AG09309 (cell line): ENCODE measurements at places on chromosomes 13 and 19.

- no peak for DNase-seq
Observed at GRCh38 chr13:92158346-92158745, 759.9 kb downstream of the GPC5 start.

GRCh38 chr19:6276447-6276846 is 3.3 kb downstream of the MLLT1 start:
- peak; percentile 62 for DNase-seq

DNA sequence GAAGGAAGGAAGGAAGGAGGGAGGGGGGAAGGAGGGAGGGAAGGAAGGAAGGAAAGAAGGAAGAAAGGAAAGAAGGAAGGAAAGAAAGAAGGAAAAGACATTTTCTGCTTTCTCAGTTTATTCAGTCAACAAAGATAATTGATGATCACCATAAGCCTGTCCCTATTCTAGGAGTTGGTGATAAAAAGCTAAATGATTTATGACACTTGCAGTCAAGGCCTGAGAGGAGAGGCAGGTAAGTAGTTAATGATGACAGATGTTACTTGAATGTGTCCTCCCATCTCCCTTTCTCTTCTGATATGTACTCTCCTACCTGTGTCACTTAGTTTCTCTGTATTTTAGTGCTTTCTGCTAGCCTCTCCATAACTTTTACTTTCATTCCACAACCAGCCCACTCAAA is 141.3 kb downstream of the SLITRK6 start:
- DNase-seq: no peak

DNA sequence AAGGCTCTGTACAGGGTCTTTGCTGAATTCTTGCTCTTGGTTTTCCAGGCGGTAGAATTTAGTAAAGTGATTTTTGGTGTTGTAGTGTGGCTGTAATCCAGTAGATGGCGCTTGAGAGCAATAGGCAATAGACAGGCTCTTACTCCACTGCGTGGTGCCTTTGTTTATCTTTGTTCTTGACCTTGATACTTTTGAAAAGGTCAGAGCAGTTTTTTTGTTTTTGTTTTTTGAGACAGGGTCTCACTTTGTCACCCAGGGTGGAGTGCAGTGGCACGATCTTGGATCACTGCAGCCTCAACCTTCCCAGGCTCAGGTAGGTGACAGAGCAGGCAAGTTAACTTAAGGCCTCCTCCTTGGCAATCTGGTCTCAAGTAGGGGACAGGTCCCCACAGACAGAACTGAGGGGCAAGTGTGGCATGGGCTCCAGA is 12.2 kb upstream of the LILRA5 start:
- DNase-seq: no peak

- DNase-seq: no peak
Observed at GRCh38 chr19:48495396-48495795, 16.2 kb downstream of the LMTK3 start.

GRCh38 chr19:31716826-31717225 is 367.6 kb upstream of the TSHZ3 start:
- DNase-seq: no peak

DNA sequence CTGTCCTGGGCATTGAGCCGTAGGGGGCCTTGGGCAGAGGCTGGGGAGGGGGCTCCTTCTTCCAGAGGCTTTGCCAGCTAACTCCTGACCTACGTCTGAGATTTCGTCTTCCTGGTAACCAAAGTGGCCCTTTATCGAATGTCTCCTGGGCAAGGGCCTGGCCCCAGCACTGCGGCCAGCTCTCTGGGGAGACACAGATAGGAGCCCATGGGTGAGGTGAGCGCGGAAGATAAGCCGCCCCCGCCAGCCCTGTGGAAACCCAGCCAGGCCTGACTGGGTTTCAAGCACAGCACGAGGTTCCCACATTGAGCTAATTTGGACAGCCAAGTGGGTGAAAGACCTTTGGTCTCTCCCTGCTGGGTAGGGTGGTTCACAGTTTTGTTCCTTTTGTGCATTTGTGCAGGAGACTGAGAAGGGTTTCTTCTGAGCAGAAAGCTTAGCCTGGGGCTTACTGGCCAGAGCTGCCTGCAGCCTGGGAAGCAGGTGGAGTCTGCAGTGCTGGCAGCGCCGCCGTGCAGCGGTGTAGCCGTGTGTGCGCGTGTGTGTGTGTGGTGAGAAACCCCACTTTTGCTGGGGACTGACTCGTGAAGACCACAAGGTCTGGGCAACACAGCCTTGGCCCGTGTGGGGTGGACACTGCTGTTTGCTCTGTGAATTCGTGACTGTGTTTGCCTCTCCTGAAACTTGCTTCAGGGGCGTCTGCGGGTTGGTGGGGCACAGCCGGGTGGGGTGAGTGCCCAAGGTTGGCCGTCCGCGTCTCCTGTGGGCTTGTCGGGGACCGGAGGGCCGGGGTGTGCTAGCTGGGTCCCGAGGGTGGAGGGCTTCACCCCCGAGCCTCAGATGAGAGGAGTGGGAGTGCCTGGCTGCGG is 2.5 kb downstream of the BSG start:
- DNase-seq: no peak

DNA sequence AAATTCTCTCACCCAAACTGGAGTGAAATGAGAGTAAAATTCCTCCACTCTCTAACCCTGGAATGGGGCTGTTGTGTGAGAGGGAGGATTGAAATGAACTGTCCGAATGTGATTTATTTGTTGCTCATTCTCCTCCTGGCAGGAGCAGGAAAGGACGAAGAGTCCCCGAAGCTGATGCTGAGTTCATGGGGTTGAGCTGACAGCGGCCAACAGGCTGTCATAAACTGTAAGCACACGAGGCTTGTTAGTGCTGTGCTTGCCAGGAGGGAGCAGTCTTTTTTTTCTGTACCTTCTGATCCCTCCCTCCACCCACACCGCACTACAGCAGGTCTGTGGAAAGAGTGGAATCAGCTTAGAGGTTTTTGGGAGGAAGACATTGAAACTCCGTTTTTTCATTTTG is 33.1 kb upstream of the ZNF331 start:
- DNase-seq: no peak

GRCh38 chr19:996051-996838 is 4.0 kb upstream of the GRIN3B start:
- DNase-seq: no peak

GRCh38 chr13:111903143-111903542 is 163.8 kb upstream of the SOX1 start:
- DNase-seq: no peak
